ENCODE measurements at places on chromosomes 12 and 14. TPM values are rescaled to one million over a fixed set of nuclear protein-coding genes. Genes with fewer than 3 reads are reported as not detected.

DNA sequence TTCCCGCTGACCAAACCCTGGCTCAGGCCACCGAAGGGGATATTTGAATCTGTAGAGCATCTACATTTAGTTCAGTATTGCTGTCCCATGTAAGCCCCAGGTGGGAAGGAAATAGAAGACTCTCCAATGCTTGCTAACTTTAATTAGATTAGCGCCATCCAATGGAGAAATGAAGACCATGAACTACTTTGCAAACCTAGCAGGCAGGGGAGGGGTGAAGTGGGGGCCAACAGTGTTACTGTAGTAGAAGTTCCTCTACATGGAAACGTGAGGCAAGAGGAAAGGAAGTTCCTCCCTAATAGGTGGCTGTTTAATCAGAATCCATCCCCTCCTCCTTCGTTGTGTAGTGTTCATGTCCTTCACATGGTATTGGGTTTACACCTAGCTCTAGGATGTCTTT lies 9.3 kb upstream of the DENND5B start:
- no peak overlapping the region for H3K27ac ChIP-seq
- H3K27me3 ChIP-seq = no peaks in the 10 kb centered on the region
- H3K36me3 ChIP-seq = no peaks in the 10 kb centered on the region
- no peak overlapping the region for H3K4me3 ChIP-seq
- no peaks in the 10 kb centered on the region for H3K4me1 ChIP-seq

The SERPINA5 gene
- 0.41 TPM for total RNA-seq

DNA sequence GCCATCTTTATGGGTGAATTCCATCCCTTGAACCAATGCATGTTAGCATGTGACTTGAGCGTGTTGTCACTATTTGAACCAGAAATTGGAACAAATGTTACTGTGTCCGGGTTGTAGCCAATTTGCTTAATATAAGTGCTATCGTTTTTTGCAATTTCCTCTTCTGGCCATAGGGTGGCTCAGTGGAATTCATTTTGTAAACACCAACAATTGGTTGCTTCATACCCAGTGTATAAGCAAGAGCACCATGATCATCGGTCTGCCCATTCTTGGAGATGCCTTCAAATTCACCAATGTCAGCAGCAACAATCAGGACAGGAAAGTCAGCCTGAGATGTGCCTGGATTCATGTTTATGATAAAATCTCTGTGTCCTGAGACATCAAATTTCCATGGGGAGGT lies 5.0 kb upstream of the NEDD1 start:
- no peaks in the 10 kb centered on the region for H3K36me3 ChIP-seq
- H3K4me1 ChIP-seq = no peaks in the 10 kb centered on the region
- no peak for DNase-seq
- H3K27ac ChIP-seq = no peak overlapping the region
- H3K4me3 ChIP-seq = no peak overlapping the region

DNA sequence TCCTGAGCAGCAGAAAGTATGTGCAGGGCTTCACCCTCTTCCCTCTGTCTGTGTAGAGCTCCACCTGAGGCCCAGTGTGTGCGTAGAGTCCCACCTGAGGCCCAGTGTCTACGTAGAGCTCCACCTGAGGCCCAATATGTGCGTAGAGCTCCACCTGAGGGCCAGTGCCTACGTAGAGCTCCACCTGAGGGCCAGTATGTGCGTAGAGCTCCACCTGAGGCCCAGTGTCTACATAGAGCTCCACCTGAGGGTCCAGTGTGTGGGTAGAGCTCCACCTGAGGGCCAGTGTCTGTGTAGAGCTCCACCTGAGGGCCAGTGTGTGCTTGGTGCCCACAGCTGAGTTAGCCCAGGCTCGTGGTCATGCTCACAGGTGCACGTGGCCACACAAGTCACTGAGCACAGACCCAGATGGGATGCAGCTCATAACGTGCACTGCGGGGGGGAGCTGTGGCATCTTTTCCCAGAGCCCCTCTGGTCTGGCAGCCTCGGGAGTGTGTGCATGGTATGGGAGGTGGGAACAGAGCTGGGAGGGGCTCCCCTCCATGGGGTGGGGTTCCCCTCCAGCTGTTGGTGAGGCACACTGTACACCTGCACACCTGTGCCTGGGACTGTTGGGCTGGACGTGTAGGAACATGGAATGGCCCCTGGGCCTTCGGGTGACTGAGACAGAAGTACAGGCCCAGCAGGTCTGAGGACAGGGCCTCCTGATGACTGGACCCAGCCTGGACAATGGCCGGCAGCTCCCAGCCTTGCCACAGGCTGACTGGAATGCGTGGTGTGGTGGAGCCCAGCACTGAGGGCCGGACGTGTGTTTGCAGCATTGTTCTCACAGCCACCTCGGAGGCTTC lies 20.1 kb downstream of the PACS2 start:
- H3K4me3 ChIP-seq = no peak overlapping the region
- no peak for DNase-seq
- H3K27me3 ChIP-seq = no peaks in the 10 kb centered on the region
- no peaks in the 10 kb centered on the region for H3K36me3 ChIP-seq
- H3K4me1 ChIP-seq = peaks cover 32% of the 10 kb centered on the region

The CGRRF1 gene
- 22.5 TPM for total RNA-seq

GRCh38 chr12:63752283-63752682 lies 27.4 kb upstream of the RXYLT1 start:
- no peak for DNase-seq
- peaks cover 4% of the 10 kb centered on the region for H3K27me3 ChIP-seq
- H3K27ac ChIP-seq = no peak overlapping the region
- no peaks in the 10 kb centered on the region for H3K4me1 ChIP-seq
- no peaks in the 10 kb centered on the region for H3K36me3 ChIP-seq
- no peak overlapping the region for H3K4me3 ChIP-seq

The ALX1 gene
- not detected for total RNA-seq

DNA sequence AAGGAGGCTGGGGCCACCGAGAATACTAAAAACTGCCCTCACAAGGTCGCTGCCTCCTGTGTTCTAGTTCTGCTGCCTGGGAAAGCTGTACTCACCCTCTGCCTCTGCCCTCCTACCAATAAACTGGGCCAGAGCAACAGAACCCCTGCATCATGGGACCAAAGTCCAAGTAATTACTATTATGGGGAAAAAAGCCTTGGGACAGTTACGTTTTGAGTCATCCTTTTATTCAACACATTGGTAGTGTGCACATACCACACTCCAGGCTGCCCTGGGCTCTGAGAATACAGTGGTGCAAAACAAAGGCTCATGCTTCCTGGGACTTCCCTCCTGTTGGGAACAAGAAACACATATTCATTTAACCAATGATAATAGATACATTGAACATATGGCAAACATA lies 49.0 kb downstream of the CACNA1C start:
- no peak overlapping the region for H3K4me3 ChIP-seq
- DNase-seq = no peak
- H3K27me3 ChIP-seq = no peaks in the 10 kb centered on the region
- no peak overlapping the region for H3K27ac ChIP-seq

DNA sequence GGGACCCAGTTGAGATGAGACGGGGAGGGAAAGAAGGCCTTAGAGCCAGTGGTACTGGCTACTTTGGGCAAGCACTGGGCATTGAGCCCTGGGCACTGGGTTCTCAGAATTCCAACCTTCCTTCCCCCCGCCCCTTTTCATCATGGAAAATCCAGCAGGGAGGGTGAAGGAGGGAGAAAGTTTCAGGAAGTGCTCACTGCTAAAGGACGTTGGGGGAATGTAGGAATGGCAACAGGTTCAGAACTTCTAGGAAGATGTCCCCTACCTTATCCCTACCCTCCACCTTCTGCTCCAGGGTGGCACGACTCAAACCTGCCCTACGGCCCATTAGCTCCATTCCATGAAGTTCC lies 4.2 kb upstream of the TNS2 start:
- H3K4me3 ChIP-seq = peak overlapping the region; percentile 67
- H3K27me3 ChIP-seq = no peaks in the 10 kb centered on the region
- DNase-seq = no peak
- H3K27ac ChIP-seq = peak overlapping the region; percentile 98
- H3K4me1 ChIP-seq = peaks cover 35% of the 10 kb centered on the region

DNA sequence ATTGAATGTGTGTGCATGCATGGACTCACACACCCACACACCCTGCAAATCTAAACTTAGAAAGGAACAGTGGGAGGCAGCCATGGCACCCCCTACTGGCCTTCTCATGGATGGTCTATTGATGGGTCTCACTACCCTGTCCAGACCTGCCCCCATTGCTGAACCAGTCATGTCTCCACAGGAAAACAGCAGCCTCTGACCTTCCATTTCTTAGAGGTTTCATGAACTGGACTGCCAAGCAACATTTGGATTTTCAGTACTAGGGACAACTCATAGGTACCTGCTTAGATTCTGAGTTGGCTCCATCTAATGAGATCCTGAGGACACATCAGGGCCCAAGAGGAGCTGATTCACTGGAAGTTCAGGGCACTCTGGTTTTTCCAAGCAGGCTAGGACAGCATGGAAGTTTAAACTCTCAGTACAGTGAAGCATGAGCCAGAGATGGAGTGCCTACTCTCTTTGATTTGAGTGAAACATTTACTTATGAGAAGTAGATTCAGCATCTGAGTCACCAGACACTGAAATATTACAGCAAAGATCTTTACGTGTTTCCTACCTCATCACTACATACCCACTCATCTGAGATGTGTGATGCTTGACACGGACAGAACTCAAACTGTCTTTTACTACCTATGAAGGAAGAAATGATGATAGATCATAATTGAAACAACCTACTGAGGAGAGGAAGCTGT lies 98.9 kb upstream of the PLEKHG7 start:
- H3K4me3 ChIP-seq = no peak overlapping the region
- no peak for DNase-seq
- H3K27me3 ChIP-seq = no peaks in the 10 kb centered on the region
- no peaks in the 10 kb centered on the region for H3K36me3 ChIP-seq

- DNase-seq = no peak
- H3K27ac ChIP-seq = no peak overlapping the region
- no peaks in the 10 kb centered on the region for H3K4me1 ChIP-seq
- no peak overlapping the region for H3K4me3 ChIP-seq
Measured at GRCh38 chr12:22573181-22573580, 28.8 kb upstream of the C2CD5 start.

The GPR135 gene
- 2.1 TPM for total RNA-seq

- no peak overlapping the region for H3K4me3 ChIP-seq
- H3K27ac ChIP-seq = no peak overlapping the region
- H3K4me1 ChIP-seq = peaks cover 4% of the 10 kb centered on the region
- DNase-seq = no peak
- peaks cover 7% of the 10 kb centered on the region for H3K27me3 ChIP-seq
Measured at GRCh38 chr12:113093409-113094101, 37.0 kb downstream of the DTX1 start.

- H3K27ac ChIP-seq = no peak overlapping the region
- no peaks in the 10 kb centered on the region for H3K4me1 ChIP-seq
- H3K4me3 ChIP-seq = no peak overlapping the region
Measured at GRCh38 chr12:93007544-93007943, 78.4 kb upstream of the EEA1 start.

- H3K4me3 ChIP-seq = no peak overlapping the region
- peaks cover 15% of the 10 kb centered on the region for H3K4me1 ChIP-seq
- no peak for DNase-seq
- no peaks in the 10 kb centered on the region for H3K36me3 ChIP-seq
Measured at GRCh38 chr12:91874086-91874865, 271.4 kb downstream of the BTG1 start.

DNA sequence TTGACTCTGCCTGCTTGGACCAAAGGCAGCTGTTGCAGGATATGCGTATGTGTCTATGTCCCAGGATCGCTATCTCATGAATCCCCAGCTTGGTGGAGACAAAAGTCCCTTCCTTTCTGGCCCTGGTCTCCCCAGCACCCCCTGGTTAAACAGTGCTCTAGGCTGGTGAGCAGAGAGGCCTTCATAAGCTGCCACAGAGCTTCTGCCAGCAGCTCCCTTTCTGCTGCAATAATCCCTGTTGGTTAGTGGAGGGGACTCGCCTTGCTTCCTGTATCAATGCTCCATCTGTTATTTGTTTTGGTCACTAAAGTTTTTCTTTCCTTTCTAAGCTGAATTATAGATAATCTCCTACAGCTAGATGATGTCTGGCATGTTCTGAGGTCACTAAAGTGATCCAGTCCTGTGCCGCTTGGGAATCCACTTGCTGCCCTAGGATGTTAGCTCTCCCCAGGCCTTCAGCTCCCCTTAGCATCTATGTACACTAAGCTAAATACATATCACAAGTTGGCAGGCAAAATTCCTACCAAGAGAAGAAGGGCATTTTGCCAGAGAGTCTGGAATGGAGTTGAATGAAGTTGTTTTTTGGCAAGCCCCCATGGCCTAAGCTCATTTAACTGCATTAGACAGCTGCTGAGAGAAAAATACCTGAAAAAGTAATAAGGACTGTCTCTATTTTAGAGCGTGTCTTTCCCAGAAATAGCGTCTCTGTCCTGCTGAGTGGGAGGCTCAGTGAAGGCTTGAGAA lies 47.8 kb downstream of the RDH12 start:
- H3K4me1 ChIP-seq = no peaks in the 10 kb centered on the region
- no peak overlapping the region for H3K27ac ChIP-seq
- H3K36me3 ChIP-seq = peaks cover 78% of the 10 kb centered on the region
- DNase-seq = no peak

- H3K4me3 ChIP-seq = no peak overlapping the region
- H3K27ac ChIP-seq = no peak overlapping the region
- no peaks in the 10 kb centered on the region for H3K27me3 ChIP-seq
Measured at GRCh38 chr12:6285063-6285477, 25.4 kb upstream of the PLEKHG6 start.

The CCDC88C gene
- 34.1 TPM for total RNA-seq

GRCh38 chr14:73238424-73238852 lies 1.1 kb downstream of the PAPLN start:
- peaks cover 53% of the 10 kb centered on the region for H3K4me1 ChIP-seq
- H3K36me3 ChIP-seq = no peaks in the 10 kb centered on the region
- no peak overlapping the region for H3K27ac ChIP-seq
- peak overlapping the region; percentile 56 for H3K4me3 ChIP-seq
- DNase-seq = no peak

The VWF gene
- total RNA-seq = 729 TPM

DNA sequence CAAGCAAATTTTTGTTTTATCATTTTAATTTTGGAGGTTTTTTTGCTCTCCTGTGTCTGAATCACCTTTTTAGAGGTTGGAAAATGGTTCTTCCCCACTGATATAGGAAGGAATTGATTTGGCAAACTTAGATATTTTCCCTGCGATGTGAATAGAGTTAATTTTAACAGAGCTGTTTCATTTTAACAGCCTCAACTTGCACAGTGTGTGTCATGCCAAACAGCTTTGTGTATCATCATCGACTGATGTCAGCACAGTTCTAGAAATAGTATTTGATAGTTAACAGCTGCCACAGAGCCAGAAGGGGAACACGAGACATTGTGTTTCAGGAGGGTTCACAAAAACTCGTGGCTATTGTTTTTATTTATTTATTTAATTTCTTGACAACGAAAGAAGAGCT lies 243.1 kb upstream of the FOXN3 start:
- no peaks in the 10 kb centered on the region for H3K36me3 ChIP-seq
- H3K27me3 ChIP-seq = no peaks in the 10 kb centered on the region
- DNase-seq = no peak
- H3K4me3 ChIP-seq = no peak overlapping the region
- no peak overlapping the region for H3K27ac ChIP-seq

- H3K36me3 ChIP-seq = peaks cover 10% of the 10 kb centered on the region
- no peak overlapping the region for H3K27ac ChIP-seq
- peaks cover 18% of the 10 kb centered on the region for H3K4me1 ChIP-seq
- no peaks in the 10 kb centered on the region for H3K27me3 ChIP-seq
- no peak overlapping the region for H3K4me3 ChIP-seq
Measured at GRCh38 chr12:56993346-56993745, 13.0 kb downstream of the ZBTB39 start.

GRCh38 chr14:79093531-79093930 lies 923.4 kb downstream of the NRXN3 start:
- no peaks in the 10 kb centered on the region for H3K4me1 ChIP-seq
- H3K36me3 ChIP-seq = no peaks in the 10 kb centered on the region
- H3K27me3 ChIP-seq = no peaks in the 10 kb centered on the region
- no peak for DNase-seq
